A549 treated with GW870086 at 1 μM for 4 hours (cell line): ENCODE measurements at places on chromosomes 6 and 20. TPM values are rescaled to one million over a fixed set of nuclear protein-coding genes. Genes with fewer than 3 reads are reported as not detected.

The KCNB1 gene
- 0.41 to 4.3 TPM (median 1.0 TPM) in 5 replicates for total RNA-seq

The CGA gene
- 0.24 to 0.67 TPM (median 0.48 TPM) in 5 replicates for total RNA-seq

The HDGFL1 gene
- total RNA-seq, result not detected in 5 replicates

The C6orf141 gene
- 10.2 to 11.5 TPM (median 11.1 TPM) in 5 replicates for total RNA-seq

The ZSCAN9 gene
- 6.0 to 9.8 TPM (median 7.7 TPM) in 5 replicates for total RNA-seq

The AIF1 gene
- total RNA-seq, result not detected in 5 replicates

The TCFL5 gene
- 3.1 to 4.1 TPM (median 4.0 TPM) in 5 replicates for total RNA-seq

The ZNF311 gene
- total RNA-seq, result 0.09 to 0.27 TPM (median 0.16 TPM) in 5 replicates

The BTNL2 gene
- not detected in 5 replicates for total RNA-seq

The MRPS18A gene
- 46.0 to 53.8 TPM (median 49.9 TPM) in 5 replicates for total RNA-seq

The RARS2 gene
- total RNA-seq, result 21.2 to 22.5 TPM (median 21.4 TPM) in 5 replicates

The CCDC170 gene
- 0.07 to 0.17 TPM (median 0.13 TPM) in 4 of 5 replicates, not detected in the other for total RNA-seq

The OLIG3 gene
- not detected in 5 replicates for total RNA-seq

The TREML1 gene
- total RNA-seq, result not detected in 5 replicates

The PRICKLE4 gene
- 0.68 to 0.95 TPM (median 0.81 TPM) in 5 replicates for total RNA-seq

The PRND gene
- total RNA-seq, result not detected in 5 replicates

The PDYN gene
- not detected in 5 replicates for total RNA-seq

The GGT7 gene
- 5.2 to 8.9 TPM (median 8.0 TPM) in 5 replicates for total RNA-seq

The PPT2 gene
- total RNA-seq, result 7.8 to 10.0 TPM (median 9.0 TPM) in 5 replicates

The TFAP2B gene
- not detected in 5 replicates for total RNA-seq

The MKKS gene
- total RNA-seq, result 15.1 to 21.3 TPM (median 19.3 TPM) in 5 replicates

The RPS6KA2 gene
- 0.10 to 0.32 TPM (median 0.17 TPM) in 5 replicates for total RNA-seq

The GUCA1A gene
- not detected in 5 replicates for total RNA-seq

The PKIB gene
- total RNA-seq, result 0.84 to 1.6 TPM (median 0.88 TPM) in 5 replicates

The MEP1A gene
- not detected in 5 replicates for total RNA-seq

The MYLK4 gene
- 0.09 to 0.13 TPM (median 0.12 TPM) in 5 replicates for total RNA-seq

The SLC26A8 gene
- total RNA-seq, result not detected in 5 replicates

The IPCEF1 gene
- total RNA-seq, result 0.03 to 0.06 TPM (median 0.03 TPM) in 3 of 5 replicates, not detected in the others

The ARMH2 gene
- total RNA-seq, result not detected in 5 replicates

The GRM1 gene
- 0.02 to 0.03 TPM (median 0.03 TPM) in 3 of 5 replicates, not detected in the others for total RNA-seq

The TRERF1 gene
- 4.7 to 7.1 TPM (median 5.9 TPM) in 5 replicates for total RNA-seq

The JPH2 gene
- 3.0 to 3.7 TPM (median 3.2 TPM) in 5 replicates for total RNA-seq

The HLA-DQB1 gene
- total RNA-seq, result not detected in 5 replicates

The NR2E1 gene
- total RNA-seq, result 0.06 TPM in 1 of 5 replicates, not detected in the others

The HACE1 gene
- 1.8 to 2.9 TPM (median 2.8 TPM) in 5 replicates for total RNA-seq

The SLC22A7 gene
- not detected in 5 replicates for total RNA-seq

The MLN gene
- total RNA-seq, result not detected in 5 replicates

The PDE10A gene
- 24.4 to 28.4 TPM (median 27.9 TPM) in 5 replicates for total RNA-seq

The HLA-DMB gene
- total RNA-seq, result 1.1 to 2.3 TPM (median 1.4 TPM) in 5 replicates

The TAAR6 gene
- not detected in 5 replicates for total RNA-seq

The DEFB124 gene
- total RNA-seq, result not detected in 5 replicates

The CD109 gene
- total RNA-seq, result 36.3 to 70.4 TPM (median 59.2 TPM) in 5 replicates

The CCN6 gene
- not detected in 5 replicates for total RNA-seq

The CRIP3 gene
- total RNA-seq, result 0.37 to 1.0 TPM (median 0.53 TPM) in 5 replicates

The TINAG gene
- not detected in 5 replicates for total RNA-seq
